ENCODE measurements at places on chromosomes 11 and 22.

DNA sequence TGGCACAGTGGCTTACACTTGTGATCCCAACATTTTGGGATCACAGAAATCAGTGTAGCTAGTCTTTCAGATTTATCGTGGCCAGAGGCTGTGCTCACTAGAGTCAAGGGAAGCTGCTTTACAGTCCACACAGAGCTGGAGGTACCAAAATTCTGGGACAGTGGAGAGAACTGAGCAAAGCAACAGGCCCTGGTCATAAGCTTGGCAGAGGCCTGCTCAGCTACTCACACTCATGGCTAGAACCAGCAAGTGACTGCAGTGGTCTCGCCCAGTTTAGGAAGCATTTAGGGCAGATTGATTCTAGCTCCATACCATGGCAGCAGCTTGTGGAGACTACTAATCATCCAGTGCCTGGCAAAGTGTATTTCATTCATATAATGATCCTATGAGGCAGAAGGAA is 8.8 kb downstream of the TMEM216 start:
- no peak for DNase-seq

DNA sequence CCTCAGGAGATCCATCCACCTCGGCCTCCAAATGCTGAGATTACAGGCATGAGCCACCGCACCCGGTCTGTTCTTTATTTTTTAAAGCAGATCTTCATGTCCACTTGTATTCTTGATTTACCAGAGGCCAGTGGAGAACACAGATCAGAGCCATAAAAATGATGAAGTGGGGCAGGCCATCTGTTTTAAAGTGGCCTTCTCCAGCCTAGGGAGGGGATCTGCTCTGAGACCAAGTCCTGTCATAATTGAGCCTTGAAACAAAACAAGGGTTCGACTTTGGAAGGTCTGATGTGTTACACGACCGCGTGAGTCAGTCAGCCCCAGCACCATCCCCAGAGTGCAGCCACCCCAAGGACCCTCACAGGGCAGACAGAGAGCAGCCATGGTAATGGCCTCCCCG is 27.5 kb downstream of the ABCC8 start:
- DNase-seq: no peak

GRCh38 chr11:70111269-70112016 is 33.3 kb downstream of the ANO1 start:
- DNase-seq: peak; percentile 63

DNA sequence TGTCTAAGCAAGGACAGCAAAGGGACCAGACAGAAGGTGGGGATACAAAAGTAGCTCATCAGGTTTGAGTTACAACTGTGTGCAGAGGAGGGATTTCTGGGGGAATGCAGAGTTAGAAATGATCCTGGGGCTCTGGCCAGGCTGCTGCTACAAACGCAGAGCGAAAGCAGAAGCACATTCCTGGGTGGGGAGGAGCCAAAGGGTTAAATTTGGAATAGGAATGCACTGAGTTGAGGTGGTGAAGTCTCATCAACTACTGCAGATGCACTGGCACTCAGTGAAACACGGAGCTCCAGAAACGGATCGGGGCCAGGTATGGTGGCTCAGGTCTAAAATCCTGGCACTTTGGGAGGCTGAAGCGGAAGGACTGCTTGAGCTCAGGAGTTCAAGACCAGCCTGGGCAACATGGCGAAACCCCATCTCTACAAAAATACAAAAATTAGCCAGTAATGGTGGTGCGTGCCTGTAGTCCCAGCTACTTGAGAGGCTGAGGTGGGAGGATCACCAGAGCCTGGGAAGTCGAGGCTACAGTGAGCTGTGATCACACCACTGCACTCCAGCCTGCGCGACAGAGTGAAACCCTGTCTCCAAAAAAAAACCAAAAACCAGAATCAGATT is 3.2 kb downstream of the CHKA start:
- DNase-seq: no peak

DNA sequence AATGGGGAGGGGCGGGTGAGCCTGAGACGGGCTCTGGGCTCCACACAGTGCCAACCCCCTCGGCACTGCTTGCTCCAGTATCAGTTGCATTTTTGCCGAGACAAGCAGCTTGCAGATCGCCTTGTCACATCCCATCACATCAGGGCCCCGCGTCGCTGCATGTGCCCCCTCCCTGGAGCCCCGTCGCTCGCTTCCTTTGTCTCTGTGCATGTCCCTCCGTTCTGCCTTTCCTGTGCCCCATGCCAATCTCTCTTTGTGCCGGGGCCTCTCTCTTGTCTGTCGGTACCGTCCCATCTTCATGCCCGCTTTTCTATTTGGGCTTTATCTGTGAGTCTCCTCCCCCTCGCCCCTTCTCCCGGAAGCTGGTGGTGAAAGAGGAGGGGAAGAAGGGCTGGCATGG is 202.2 kb downstream of the CEP164 start:
- no peak for DNase-seq

GRCh38 chr11:75386942-75387630 is 12.2 kb upstream of the RPS3 start:
- DNase-seq: no peak

DNA sequence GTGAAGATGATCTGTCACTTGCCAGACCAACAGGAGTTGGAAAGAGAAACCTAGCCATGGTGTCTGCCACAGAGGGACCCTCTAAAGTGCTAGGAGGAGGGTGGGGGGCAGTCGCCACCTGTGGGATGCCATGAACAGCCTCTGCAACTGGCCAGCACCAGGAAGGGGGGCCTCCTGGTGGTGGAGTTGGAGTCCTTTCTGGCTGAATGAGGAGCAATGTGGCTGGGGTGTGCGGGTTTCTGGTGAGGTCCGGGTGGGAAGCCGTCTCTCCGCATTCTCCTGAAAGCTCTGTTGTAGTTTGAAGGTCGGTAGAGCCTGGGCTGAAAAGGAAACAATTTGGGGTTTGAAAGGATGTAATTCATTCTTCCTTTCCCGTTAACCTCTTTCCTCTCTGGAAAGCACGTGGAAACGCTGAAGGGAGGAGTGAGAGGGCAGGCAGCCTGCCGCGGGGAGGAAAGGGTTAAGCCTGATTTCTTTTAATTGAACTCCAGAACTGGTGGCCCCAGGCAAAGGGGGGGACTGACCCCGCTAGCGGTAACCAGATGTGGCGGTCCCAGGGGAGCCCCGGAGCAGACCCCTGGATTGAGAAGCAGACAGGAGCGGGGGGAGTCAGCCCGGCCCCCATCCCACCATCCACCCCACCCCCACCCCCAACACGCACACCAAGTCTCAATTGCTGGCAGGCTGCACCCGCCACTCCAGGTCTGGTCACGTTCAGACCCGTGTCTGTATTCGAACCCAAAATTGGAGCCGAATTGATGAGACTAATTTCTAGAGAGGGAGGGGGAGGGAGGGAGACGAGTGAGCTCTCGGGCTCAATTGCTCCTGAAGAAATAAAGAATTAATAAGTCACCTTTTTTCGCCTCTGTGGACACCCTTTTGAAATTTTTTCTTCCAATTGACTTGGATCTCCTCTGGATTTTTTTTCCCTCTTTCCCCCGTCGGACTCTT is 1.8 kb upstream of the FLI1 start:
- DNase-seq: peak; percentile 68

- no peak for DNase-seq
Observed at GRCh38 chr11:44631831-44632230, 66.4 kb downstream of the CD82 start.

DNA sequence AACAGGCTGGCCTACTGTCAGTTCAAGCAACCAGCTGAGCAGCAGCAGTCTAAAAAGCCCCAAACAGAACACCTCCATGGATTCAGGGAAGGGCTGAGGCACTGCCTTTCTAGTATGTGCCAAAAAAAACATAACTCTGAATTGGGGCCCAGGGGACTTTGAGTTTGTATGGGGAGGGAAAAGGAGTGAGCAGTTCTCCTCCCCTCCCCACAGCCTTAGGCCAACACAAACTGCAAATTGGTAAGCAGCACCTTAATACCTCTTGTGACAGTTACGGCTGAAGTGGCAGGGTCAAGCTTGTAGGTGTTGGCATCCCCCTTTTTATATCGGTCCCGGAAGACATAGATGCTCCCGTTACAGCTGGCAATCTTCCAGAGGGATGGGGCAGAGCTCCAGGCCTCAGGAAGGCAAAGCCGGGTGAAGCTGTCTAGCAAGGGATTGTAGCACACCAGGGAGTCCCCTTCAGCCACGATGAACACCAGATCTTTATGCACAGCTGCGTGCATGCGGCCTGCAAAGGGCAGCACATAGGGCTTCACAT is 6.0 kb downstream of the KBTBD4 start:
- peak; percentile 7 for DNase-seq

GRCh38 chr11:126029237-126029636 is 33.4 kb downstream of the CDON start:
- DNase-seq: no peak

All from lung microvascular endothelial cell (primary cell).